ENCODE measurements at places on chromosomes 12 and 14.

- no peak for DNase-seq
These were observed 8.6 kb upstream of the RAN start for GRCh38 chr12:130863298-130863697.

DNA sequence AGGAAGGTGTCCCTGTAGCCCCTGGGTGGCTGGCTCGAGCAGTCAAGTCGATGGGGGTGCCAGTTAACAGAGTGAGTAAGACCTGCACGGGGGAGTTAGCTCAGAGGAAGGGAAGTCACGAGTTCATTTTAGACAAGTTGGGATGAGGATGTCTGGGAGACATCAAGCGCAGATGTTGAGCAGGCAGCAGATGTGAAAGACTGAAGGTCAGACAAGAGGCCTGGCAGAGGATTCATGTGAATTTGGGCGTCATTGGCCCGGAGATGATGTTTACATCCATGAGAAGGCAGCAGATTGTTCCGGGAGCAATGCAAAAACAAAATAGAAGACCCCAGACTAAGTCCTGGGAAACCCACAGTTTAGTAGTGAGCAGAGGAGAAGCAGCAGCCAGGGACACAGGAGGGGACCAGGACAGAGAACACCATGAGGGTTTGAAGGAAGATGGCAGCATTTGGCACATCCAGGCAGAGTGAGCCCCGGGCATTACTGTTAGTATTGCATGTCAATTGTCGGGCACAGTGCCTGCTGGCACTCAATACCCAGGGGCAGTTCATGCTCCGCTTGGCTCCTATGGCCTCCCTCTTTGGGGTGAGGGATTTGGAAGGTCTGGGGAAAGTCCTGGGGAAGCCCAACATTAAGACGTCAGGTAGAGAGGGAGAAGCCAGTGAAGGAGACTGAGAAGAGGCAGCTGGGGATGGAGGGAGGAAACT is 15.1 kb downstream of the LTBP2 start:
- no peak for DNase-seq

- no peak for DNase-seq
These were observed 993 bp downstream of the CCDC196 start for GRCh38 chr14:66487164-66487563.

DNA sequence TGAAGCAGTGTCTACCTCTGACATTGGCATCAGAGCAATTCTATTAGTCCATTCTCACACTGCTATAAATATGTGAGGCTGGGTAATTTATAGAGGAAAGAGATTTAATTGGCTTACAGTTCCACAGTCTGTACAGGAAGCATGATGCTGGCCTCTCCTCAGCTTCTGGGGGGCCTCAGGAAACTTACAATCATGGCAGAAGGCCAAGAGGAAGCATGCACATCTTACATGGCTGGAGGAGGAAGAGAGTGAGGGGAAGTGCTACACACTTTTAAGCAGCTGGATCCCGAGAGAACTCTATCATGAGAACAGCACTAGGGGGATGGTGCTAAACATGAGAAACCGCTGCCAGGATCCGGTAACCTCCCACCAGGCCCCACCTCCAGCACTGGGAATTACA is 25.7 kb upstream of the SEL1L start:
- no peak for DNase-seq

GRCh38 chr14:93830753-93831461 is 42.6 kb upstream of the PRIMA1 start:
- DNase-seq: no peak

- no peak for DNase-seq
These were observed 2.3 kb downstream of the CORO1C start for GRCh38 chr12:108728820-108729611.

GRCh38 chr14:101857226-101857625 is 95.7 kb downstream of the PPP2R5C start:
- no peak for DNase-seq

DNA sequence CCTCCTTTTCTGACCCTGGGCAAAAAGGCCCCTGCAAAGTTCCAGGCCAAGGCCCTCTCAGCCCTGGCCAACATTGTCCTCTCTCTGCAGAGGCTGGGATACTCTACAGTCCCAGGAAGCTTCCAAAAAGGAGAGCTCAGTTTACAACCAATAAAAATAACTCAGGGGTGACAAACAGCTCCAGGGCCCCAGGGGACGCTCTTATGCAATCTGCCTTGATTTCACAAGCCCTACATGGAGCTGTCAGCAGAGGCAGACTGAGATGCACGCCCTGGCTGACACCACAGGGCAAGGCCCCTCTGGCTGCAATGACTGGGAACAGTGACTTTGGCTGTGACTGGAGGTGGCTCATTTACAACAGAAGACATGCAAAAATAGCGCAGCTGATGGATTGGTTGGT is 129.0 kb upstream of the MED13L start:
- peak; percentile 80 for DNase-seq

DNA sequence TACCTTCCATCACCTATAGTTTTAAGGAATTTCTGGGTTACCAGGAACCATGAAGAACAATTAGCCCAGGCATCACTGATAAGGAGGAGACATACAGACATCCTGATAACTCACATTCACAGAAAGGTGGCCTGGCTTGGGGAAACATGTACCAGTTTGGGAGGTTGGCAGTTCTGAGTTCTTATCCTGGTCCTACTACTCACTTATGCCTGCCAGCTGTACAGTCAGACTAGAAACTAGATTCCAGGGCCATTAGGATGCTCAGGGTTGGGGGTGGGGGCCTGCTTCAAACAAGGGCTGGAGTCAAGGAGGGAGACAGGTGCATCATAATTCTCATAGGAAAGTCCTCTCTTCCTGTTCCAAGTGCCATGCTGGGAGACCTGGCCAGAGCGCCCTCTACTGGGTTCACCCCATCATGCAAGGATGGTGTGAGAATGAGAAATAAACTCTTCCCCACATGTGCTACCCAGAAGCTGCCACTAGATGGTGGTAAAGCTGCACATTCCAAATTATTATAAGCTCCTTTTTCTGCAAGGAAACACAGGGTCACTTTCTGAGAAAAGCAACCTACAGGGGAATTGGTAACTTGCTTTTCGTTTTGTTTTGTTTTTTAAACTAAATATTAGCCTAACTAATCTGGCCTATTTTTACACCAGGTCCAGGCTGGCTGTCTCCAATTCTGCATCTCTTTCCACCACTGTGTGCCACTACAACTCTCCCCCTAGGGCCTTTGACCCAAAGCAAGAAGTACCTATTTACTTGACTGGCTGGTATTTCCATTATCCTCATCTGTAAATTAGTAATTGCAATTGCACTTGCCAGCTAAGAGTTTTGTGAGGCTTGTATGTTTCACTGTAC is 14.5 kb downstream of the OAS2 start:
- peak; percentile 80 for DNase-seq

GRCh38 chr14:43475757-43476156 is 1031.3 kb downstream of the FSCB start:
- DNase-seq: peak; percentile 0

DNA sequence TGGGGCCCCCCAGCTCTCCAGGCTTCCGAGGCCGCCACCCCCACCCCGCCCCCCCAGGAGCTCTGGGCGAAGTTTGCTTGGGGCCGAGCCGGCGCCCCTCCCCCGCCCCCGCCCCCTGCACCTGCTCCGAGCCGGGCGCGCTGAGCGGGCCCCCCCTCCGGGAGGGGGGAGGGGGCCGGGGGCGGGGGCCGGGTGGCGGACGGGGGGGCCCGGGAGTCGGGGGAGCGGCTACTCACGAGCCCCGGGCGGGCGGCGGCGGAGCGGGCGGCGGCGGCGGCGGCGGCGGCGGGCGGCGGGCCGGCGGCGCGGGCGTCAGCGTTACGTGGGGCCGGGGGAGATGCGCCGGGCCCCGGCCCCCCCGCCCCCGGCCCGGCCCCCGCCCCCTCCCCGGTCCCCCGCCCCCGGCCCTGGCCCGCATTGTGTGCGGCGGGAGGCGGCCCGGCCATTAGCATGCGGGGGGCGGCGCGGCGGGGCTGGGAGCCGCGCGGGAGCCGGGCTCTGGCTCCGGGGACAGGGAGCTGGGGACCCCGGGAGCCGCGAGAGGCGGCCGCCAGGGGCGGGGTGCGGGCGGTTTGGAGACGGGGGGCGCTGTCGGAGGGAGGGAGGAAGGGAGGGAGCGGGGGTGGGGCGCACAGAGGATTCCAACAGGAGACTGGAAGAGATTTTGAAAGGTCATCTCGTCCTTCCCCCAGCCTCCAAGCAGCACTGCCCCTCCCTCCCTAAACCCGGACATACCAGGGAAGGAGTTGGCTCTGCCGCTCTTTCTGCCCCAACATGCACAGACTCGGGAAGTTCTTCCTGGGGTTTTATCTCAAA is at the start of gene ZNF219:
Gene ZNF219, minus strand, starts transcription at position 580 of the 816 bp plus-strand sequence. CDS start 5,064 bp downstream, outside the sequence.
- peak; percentile 85 for DNase-seq

DNA sequence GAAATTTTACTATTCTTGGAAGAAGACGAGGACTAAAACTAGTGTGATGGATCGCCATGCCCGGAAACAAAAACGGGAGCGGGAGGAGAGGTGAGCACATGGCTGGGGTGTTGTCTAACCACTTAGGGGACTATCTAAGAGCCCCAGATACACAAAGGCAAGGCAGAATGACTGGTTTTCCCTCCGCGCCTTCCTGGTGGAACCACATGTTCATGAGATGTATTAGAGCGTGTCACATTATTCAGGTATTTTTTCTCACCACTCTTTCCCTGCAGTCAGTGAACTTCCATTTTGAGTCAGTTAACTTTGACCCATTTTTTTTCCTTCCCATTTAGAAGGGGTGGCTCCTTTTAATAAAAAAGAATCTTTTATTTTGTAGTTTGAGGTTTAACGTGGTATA is 68.8 kb upstream of the TRAF3 start:
- no peak for DNase-seq

DNA sequence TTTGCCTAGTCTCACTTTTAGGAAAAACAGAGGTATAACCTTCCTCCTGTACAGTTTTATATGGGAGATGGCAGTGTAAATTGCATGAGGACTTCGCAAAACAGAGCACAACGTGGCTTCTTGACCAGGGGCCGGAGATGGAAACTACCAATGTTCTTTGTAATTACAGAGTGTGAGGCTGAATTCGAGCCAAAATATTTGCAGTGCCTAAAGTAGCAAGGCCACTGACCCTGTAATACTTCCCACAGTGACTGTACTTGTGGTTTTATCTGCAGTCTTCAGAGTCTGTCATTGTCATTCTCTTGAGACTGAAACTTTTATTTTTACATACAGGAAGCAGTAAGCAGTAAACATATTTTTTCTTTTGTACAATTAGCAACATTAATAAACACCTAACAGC is 98.9 kb downstream of the RERG start:
- DNase-seq: no peak

GRCh38 chr14:91202234-91202974 is 42.1 kb downstream of the GPR68 start:
- no peak for DNase-seq

- DNase-seq: no peak
These were observed 1.2 kb upstream of the LRRK2 start for GRCh38 chr12:40223646-40224045.

DNA sequence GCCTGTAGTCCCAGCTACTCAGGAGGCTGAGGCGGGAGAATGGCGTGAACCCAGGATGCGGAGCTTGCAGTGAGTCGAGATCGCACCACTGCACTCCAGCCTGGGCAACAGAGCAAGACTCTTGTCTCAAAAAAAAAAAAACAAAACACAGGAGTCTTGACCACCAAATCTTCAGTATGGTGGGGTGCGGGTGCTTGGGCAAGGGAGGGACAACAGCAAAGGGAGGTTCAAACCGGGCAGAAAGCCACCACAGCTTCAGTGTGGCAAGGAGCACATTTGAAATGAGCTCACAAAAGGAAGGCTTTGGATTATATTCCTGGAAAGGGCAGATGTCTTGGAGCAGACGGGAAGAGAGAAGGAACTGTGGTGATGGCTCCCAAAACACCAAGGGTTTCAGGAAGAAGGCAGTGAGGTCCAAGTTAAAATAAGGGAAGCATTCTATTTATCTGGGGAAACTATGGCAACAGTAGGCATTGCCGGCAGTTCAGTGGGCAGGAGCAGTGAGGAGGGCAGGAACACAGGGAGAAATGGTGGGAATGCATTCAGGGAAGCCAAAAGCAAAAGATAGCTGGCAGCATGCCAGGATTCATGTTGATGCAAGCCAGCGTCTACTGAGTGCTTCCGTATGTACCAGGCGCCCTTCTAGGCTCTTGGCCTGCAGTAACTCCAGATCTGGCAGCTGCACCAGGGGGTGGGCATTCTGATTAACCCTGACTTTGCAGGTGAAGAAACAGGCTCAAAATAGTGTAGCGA is 51.0 kb upstream of the SRSF5 start:
- DNase-seq: peak; percentile 89

- DNase-seq: no peak
These were observed 131.1 kb downstream of the ETV6 start for GRCh38 chr12:11780521-11781101.

DNA sequence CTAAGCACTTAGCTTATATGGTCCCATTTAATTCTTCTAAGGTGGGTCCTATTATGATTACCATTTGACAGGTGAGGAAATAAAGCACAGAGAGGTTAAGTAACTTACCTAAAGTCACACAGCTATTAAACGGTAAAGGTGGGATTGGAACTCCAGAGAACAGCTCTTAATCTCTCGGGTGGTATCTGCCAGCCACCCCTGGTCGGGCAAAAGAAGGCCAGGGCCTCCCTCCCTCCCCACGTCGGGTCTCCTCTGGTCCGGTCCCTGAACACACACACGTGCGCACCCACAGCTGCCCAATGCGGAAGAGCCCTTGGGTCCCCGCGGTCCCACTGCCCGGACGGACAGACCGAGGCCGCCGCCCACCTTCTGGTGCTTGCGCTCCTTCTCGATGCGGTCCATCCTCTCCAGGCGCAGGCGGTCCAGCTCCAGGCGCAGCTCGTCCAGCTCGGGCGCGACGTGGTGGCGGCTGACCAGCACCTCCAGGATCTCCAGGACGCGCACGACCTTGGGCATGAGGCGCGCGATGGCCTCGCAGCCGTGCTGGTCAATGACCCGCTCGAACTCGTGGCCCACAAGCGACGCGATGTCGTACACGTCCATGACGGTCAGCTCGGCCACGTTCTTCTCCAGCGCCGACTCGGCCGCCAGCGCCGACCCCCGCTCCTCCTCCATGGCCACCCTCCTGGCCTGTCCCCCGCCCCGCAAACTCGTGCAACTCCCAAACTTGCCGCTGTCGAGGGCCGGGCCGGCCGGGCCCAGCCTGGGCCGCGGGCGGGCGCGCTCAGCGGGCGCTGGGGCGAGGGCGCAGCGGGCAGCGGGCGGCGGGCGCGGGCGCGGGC is 490 bp downstream of the RILPL1 start:
- no peak for DNase-seq

DNA sequence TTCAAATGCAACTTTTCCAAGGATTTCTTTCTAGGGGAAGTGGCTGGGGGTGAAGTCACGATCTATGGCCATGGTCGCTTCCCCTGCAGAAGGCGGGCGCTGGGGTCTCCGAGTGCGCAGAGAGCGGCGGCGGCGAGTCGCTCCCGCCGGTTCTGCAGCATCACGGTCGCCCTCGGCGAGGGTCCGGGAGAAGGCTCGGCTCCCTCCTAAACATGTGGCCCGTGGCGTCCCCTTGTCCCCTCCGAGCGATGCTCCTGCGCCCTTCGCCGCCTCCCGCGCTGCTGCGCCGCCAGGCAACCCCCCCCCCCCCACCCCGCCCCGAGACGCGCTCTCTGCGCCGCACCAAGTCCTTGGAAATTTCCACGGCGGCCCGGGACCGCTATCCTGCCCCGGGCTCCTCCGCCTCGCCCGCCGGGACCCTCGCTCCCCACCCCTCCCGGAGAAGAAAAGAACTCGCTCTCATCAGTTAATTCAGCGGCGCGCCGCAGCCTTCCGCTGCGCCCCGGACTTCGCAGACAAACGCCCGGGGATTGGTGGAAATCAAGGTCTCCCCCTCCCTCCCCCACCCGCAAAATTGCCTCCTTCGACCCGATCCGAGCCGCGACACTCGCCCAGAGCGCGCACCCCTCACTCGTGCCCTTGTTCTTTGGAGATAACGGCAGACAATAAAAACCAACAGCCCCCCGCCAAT is at the start of gene ST8SIA1:
Gene ST8SIA1, minus strand, starts transcription at position 298 of the 691 bp plus-strand sequence. CDS start 475 bp downstream, outside the sequence.
- DNase-seq: peak; percentile 42

- no peak for DNase-seq
These were observed 336.4 kb downstream of the FOXG1 start for GRCh38 chr14:29102996-29103395.

Measured in RWPE1 (cell line).